Stimulated activated CD8-positive, alpha-beta memory T cell treated with anti-CD3 and anti-CD28 coated beads, Interleukin-15, amount 100 ng/mL, for 48 hours (primary cell): ENCODE measurements at places on chromosomes 11 and 22.

- DNase-seq: no peak
Measured at GRCh38 chr11:66011785-66012303, at the start of gene CST6. TSS of gene CST6 (plus strand) at chr11:66012008. CDS start at chr11:66012045, 37 bp downstream.

DNA sequence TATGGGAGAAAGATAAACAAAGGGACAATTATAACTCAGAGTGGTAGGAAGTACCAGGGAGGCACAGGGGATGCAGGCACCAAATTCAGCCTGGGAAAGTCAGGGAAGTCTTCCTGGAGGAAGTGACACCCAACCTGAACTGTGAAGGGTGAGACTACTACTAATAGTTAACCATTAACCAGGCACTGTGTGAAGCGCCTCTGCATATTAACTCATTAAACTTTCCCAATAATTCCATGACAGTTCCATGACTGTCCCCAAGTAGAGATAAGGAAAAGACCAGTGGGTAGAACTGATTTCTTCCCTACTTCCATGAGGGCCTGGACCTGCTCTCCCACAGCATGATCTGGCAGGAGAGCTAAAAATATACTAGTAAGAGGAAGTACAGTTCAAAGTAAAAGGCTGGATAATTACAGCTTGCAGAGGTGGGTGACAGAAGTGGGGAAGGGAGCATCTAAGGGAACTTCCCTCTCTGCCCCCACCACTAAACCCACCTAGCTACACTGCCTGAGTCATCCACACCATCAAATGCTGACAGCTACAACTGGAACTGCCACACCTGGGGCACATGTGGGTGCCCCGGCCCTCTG is 4.7 kb upstream of the AP1B1 start:
- DNase-seq: no peak

- DNase-seq: no peak
Measured at GRCh38 chr11:94806014-94806413, 37.9 kb downstream of the AMOTL1 start.

DNA sequence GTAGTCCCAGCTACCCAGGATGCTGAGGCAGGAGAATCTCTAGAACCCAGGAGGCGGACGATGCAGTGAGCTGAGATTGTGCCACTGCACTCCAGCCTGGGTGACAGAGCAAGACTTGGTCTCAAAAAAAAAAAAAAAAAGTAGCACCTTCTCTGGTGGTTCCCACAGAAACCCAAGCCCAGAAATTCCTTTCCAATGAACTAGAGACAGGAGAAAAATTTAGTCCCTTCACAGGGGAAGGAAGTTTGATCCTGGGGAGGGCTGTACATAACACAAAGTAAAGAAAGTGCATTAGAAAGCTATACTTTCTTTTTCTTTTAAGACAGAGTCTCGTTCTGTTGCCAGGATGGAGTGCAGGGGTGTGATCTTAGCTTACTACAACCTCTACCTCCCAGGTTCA is 25.5 kb upstream of the APOA1 start:
- no peak for DNase-seq

GRCh38 chr22:49660794-49661781 is 166.6 kb downstream of the BRD1 start:
- no peak for DNase-seq

- DNase-seq: no peak
Measured at GRCh38 chr11:32006799-32007388, 84.0 kb upstream of the RCN1 start.

DNA sequence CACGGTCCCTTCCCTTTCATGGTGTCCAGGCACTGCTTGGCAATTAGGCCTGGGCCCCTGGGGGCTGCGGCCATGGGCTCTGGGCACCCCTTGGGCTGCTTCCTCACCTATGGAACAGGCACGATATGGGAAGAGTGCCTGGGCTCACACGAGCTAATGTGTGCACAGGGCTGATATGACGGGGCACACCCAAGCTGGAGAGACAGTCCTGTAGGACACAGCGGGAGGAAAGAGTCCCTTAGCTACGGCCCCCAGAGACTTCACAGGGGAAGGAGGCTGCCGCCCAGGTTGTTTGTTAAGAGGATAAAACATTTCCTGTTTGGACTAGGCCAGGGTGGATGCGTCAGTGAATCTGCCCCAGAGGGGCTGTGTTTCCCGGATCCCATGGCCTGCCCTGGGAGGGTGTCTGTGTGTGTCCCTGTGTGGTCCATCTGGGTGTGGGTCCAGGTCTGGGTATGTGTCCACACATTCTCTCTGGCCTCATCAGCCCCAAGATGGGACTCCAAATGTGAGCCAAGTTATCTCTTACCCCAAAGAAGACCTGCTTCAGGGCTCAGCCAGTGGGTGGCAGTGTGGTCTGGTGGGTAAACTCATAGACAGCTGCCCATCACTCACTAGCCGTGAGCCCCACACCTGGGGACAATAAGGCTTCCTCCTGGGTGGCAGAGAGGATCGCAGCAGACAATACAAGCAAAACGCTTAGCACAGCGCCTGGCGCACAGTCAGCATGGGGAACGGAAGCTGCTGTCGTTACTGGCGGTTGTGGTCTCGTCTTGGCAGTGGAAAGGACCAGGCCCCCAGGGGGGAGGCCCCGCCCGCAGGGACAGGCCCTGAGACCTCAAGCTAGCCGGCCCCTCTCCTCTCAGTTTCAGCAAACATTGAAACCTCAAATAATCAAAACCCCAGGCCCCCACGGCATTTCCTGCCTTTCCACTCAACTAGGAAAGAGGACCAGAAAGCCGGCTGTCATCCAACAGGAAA is 3.2 kb upstream of the EMID1 start:
- DNase-seq: peak; percentile 64
